GM12878 (cell line): ENCODE measurements at places on chromosomes 5 and 9. TPM values are rescaled to one million over a fixed set of nuclear protein-coding genes. Genes with fewer than 3 reads are reported as not detected.

PCDHB8 gene
- total RNA-seq = not detected in 2 replicates

CTSV gene
- total RNA-seq = 0.21 and 0.36 TPM in 2 replicates

TTC16 gene
- total RNA-seq = not detected in 2 replicates

PHYKPL gene
- total RNA-seq = 36.1 and 45.1 TPM in 2 replicates

ANKRD31 gene
- not detected in 2 replicates for total RNA-seq

FUT7 gene
- 0.13 and 0.16 TPM in 2 replicates for total RNA-seq

SLC22A4 gene
- 0.13 and 0.21 TPM in 2 replicates for total RNA-seq

PDCD1LG2 gene
- total RNA-seq = 1.9 and 2.4 TPM in 2 replicates

CCDC171 gene
- total RNA-seq = 2.1 and 4.0 TPM in 2 replicates
